ENCODE measurements at places on chromosomes 1 and 21. TPM values are rescaled to one million over a fixed set of nuclear protein-coding genes. Genes with fewer than 3 reads are reported as not detected.
A peak's percentile ranks its signal among the peaks of the same experiment; 100 is the strongest.

- no peak for DNase-seq
Observed at GRCh38 chr21:46055863-46056281, 42.0 kb upstream of the COL6A2 start.

SLC5A9 gene
- total RNA-seq = not detected

FCGR3A gene
- 7.4 TPM for total RNA-seq

GNAT2 gene
- not detected for total RNA-seq

LRRC38 gene
- 0.45 TPM for total RNA-seq

DNA sequence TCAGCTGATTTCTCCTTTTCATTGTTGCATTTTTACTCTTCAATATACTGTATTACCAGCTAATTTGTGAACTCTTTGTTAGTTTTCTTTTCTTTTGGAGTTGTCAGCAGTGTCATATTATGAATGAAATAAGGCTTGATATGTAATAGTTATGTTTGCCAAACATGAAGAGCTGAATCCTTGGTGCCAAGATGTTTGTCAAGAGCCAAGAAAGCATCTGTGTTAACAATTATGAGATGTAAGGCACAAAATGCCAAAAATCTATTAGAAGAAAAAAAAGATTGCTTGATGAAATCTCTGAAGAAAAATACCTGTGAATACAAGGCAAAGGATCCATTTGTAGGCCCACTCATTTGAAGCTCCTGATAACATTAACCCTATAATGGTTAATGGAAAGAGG, 48.4 kb upstream of the RNPC3 start:
- DNase-seq = no peak

- DNase-seq = peak; percentile 50
Observed at GRCh38 chr1:24321697-24322469, 2.7 kb downstream of the GRHL3 start.

DNA sequence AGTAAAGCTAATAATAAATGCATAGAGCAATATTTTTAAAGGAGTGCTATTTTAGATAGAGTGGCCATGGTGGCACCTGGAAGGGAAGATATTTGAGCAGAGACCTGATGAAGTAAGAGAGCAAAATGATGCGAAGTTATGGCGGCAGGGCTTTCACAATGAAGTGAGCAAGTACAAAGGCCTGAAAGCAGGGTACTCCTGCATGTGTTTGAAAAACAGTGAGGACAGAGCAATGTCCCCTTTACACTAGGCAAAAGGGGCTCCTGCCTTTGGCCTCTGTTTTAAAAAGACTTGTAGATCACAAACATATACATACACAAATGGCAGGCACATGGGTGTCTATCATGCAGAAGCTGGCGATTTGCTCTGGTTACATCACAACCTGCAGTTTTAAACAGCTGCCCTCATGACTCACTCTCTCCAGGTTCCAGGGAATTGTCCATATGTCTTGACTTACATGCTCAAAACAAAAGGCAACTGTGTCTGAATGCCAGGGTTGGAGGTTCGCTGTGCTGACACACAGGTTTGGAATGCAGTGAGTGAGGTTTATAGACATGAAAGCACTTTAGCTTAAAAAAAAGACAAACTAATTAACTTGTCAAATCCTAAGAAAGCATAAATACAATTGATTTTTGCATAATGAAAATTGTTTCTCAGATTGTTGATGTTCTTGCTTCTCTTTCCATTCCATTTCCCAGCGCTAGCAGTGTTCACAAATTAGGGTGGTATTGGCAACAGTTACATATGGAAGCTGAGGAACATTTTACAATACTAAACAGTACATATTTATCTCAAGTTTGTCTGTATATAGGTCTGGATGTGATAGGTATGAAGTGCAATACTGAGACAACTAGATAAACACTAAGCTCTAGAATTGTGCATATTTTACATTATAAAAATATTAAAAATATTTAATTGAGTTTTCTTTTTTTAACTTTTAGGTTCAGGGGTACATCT, 313.9 kb downstream of the BARHL2 start:
- DNase-seq = peak; percentile 25

DNA sequence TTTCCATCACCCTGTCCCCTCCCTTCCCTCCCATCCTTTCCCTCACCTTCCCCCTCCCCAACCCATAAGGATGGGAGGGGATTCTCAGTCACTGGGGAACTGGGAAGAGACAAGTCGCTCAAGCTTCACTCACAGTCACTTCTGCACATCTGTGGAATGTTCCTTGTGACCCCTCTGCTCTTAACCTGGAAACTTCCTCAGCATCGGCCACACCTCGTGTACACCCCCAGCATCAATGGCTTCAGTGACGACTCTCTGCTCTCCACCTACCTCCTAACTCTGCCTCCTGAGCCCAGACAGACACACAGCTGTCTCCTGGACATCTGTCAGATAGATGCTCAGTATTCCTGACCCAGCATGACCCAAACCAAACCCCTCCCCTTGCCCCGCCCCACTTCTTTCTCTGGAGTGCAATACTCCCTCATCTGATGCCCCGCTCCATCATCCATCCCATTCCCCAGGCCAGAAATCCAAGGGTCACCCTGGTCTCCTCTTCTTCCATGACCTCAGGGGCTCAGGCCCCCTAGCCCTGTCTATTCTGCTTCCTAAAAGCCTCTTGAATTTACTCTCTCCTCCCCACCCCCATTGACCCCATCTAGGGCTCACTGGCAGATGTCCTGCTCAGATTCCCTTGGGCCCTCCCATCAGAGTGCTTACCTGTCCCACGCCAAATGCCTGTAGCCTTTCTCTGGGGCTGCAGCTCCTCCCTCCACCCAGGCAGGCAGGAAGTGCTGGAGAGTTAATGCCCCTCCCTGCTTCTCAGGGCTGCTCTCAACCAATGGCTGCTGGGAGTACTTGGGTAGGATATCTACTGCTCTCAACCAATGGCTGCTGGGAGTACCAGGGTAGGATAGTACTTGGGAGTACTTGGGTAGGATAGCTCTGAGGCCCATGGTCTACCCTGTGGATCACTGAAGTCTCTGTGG, 83.1 kb upstream of the CSF3R start:
- DNase-seq = no peak

Data from prostate gland (tissue), 2 donors.